BE2C (cell line): ENCODE measurements at places on chromosomes 2 and 18.

- no peak for DNase-seq
Measured at GRCh38 chr2:213101692-213102460, 49.5 kb downstream of the IKZF2 start.

DNA sequence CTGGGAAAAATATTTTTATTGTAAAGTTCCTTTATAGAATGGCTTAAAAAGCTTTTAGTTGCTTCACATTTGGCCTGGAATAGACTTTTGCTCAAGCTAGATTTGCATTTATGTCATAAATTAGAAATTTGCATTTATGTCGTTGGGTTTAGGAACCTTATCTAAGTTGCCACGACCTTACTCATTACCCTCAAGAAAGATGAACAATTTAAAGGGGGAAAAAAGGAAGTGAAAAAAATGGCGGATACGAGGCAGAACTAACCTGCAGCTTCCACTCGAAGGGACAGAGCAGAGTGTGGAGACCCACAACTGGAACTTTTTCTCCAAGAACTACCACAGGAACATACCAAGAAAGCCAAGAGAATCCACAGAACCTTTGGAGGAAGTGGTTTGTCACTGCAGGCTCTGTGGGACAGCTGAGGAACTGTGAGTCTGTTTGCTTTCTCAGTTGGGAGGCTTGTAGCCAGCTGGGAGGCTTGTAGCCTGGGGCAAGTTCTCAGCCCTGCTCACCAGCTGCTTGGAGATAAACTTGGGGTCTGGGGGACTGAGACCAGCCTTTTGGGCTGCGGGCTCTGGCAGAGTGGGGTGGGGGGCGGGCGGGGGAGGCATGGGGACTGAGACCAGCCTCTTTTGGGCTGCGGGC lies 349.9 kb upstream of the MEIS1 start:
- no peak for DNase-seq

DNA sequence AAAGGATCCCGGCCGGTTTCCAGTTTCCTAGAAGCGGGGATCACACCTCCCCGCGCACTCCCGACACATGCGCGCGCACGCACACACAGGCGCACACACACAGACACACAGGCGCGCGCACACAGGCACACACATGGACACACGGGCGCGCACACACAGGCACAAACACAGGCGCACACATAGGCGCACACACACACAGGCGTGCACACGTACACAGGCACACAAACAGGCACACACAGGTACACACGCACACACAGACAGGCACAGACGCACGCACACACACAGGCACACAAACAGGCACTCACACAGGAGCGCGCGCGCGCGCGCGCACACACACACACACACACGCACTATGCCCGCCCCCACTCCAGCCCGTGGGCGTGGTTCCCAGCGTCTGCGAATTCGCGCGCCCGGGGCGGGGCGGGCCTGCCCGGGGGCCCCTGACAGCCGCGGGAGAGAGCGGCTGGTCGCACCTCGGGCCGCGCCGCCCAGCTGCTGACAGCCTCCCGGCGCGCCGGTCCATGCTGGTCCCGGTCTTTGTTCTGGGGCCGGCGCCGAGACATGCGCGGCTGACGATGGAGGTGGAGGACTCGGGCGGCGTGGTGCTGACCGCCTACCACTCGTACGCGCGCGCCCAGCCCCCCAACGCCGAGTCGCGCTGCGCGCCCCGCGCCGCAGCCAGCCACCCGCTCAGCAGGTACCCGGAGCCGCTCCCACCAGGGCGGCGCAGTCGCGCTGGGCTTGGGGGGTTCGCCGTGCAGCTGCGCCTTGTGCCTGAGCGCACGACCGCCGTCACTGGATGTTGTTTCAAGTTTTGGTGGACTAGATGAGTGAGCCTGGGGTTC lies at the start of gene ARHGAP28:
ARHGAP28 (plus strand) TSS at position 470 of the 845 bp plus-strand sequence; CDS start at position 576, 106 bp downstream.
- peak; percentile 82 for DNase-seq

- DNase-seq: no peak
Measured at GRCh38 chr18:3397031-3397750, 52.8 kb upstream of the TGIF1 start.

DNA sequence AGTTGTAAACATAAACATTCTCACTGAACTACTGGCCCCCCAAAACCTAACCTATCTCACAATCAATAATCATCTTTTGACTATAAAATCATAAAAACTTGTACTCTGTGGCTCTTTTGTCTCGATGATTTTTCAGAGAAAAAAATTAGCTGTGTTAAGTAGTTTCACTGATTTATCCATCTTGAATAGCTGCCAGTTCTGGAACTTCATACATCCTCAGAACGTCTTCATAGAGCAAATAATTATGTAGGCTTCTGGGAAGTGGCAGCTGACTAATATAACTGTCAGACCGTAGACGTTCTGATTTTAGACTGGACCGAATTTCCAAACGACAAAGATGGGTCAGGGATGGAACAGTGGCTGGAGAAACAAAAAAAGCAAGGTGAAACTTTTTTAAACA lies 97.3 kb upstream of the CHAC2 start:
- no peak for DNase-seq

- DNase-seq: no peak
Measured at GRCh38 chr2:203718087-203718486, 11.6 kb downstream of the CD28 start.

- DNase-seq: no peak
Measured at GRCh38 chr18:60500960-60501359, 128.4 kb upstream of the MC4R start.

DNA sequence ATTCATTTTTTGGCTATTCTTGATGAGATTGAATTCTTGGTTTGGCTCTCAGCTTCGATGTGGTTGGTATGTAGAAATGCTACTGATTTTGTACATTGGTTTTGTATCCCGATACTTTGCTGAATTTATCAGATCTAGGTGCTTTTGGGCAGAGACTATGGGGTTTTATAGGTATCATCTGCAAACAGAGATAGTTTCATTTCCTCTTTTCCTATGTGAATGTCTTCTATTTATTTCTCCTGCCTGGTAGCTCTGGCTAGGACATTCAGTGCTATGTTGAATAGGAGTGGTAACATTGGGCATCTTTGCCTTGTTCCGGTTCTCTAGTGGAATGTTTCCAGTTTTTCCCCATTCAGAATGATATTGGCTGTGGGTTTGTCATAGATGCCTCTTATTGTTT lies 5.5 kb upstream of the TACR1 start:
- DNase-seq: no peak

DNA sequence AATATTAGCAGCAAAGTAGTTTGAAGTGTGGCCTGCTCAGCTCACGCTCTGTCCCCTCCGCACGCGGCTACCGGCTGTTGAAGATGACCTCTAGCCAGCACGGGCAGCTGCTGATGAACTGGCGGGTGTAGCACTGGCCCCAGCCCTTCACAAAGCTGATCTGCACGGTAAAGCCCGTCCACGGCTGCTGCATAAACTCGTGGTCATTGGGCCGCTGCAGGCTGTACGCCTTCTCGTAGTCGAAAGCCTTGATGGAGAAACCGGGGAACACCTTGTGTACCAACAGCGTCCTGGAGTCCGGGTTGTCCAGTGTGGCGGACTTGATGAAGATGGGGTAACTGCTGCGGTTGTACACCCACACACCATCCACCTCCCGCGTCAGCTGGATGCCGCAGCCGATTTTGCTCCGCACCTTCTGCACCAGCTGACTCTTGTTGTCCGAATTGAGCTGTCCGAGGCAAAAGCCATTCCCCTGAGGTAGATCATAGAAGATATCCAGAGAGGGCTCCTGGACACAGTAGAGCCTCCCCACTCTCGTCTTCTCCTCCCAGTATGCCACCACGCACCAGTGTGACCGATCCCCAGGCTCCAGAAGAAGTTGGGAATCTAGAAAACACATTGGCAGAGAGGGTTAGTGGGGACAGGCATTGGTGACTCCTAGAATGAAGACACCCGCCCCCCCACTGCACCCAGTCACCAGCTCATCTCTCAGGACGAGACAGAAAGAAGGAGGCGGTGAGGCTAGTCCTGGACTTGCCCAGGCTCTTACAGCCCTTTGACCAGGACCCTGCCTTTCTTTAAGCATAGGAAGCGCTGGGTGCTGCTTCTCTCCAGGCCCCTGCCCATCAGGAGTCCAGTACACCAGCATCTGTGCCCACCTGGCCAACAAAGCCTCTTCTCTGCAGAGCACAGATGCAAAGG lies 29.2 kb downstream of the SMAD7 start:
- no peak for DNase-seq

DNA sequence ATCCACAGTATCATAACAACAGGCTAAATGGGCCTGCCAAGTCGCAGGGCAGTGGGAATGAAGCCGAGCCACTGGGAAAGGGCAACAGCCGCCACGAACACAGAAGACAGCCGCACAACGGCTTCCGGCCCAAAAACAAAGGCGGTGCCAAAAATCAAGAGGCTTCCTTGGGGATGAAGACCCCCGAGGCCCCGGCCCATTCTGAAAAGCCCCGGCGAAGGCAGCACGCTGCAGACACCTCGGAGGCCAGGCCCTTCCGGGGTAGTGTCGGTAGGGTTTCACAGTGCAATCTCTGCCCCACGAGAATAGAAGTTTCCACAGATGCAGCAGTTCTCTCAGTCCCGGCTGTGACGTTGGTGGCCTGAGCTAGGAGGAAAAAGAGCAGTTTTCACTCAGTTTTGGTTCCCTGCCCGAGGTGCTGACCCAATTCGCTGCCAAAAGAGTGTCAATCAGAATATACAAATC lies 32.2 kb downstream of the KCTD18 start:
- DNase-seq: no peak

DNA sequence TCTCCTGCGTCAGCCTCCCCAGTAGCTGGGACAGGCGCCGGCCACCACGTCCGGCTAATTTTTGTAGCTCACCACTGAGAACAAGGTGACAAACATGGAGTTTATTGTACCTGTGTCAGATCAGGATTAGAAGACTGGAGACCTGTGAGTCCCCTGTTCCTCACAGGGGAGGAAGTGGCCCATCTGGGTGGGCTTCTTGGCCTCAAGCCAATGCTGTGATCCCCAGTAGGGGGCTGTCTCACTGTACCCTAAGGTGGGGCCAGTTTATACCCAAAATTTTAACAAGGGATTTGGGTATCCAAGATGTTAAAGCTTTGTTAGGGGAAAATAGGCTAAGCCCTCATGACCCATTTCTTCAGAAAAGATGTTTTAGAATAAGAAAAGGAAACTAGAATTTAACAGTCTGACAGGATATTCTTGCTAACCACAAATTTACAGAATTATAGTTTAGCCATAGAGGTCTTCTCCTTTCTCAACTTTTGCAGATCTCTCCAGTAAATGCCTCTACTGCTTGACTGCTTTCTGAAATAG lies 16.3 kb downstream of the PCBP1 start:
- DNase-seq: no peak
